ENCODE measurements at places on chromosomes 2 and 18. TPM values are rescaled to one million over a fixed set of nuclear protein-coding genes. Genes with fewer than 3 reads are reported as not detected.

Gene CREG2
- not detected for total RNA-seq

DNA sequence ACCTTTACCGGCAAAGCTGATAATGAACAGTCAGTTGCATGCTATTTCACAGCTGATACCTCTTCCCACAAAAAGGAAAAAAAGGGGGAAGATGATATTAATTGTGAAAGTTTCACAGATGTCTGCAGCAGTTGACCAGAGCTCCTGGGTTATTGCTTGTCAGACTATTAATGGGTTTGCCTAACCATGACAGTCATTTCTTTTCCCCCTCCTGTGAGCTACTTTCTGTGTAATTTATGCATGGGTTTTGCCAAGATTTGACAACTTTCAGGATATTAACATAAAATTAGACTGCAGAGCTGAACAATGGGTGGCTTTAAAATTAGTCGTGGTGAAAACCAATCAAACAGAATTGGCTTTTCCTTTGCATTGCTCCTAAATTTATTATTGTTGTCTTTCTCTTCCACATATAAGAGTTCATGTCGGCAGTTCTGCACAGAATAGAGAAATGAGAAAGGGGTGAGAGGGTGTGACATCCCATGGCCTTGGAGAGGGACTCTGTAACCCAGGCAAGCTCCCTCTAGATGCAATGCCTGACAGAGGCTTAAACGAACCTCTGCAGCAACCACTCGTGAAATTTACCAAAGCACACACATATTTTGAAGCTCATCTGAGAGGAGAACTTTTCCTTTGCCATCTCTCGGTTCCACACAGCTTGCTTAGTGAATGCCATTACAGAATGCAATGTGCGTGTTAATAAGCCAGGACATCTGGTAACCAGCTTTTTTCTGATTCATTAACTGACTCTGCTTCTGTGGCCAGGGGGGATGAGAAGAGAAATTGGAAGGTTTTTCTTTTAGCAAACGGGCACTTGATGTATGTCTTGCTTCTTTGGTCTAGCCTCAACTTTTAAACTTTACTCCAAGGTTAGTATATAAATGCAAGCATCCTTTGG lies 82.2 kb upstream of the ITGA4 start:
- ATAC-seq = no peak

Gene CMPK2
- total RNA-seq = 2.0 TPM

GRCh38 chr2:203591642-203592041 lies 56.5 kb upstream of the RAPH1 start:
- ATAC-seq = peak; percentile 47

Gene TBC1D8
- 0.45 TPM for total RNA-seq

GRCh38 chr18:3199942-3200645 lies 19.7 kb downstream of the MYOM1 start:
- no peak for ATAC-seq

Measured in activated T-helper 17 cell treated with anti-CD3 and anti-CD28 coated beads, Interleukin-2, amount 50 U/mL, for 72 hours (primary cell).